ENCODE measurements at places on chromosomes 11 and 22.

DNA sequence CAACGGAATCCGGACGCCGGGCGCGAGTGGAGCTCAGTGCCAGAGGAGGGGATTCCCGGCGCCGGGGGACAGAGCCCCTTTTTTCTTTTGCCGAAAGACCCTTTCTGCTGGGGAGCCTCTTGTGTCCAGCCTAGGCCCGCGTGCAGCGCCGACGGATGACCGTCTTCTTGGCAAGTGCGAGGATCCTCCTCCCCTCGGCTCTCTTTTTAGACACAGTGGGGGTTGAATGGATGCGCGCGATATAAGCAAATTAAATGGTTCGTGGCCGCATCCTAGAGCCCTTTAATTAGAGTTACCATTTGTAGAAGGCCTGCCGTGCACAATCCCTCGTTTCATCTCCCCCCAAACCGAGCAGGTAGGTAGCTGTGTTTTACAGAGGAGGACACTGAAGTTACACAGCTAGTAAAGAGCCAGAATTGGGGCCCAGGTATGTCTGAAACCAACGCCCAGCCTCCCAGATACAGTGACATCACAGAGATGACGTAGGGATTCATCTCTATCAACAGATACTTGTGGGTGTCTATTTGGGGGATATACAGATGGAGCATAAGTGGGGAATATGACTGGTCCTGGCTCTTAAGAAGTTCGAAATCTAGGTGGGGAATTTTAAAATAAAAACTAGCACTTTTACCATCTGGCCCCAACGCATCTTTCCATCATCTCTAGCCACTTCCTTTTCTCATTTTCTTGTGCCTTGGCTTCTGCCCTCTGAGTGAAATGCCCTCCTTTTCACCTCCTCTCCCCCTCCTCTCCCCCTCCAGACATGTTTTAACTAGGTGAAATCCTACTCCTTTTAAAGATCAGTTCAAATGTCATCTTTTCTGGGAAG, 875 bp downstream of the TCP11L1 start:
- no peak for DNase-seq

DNA sequence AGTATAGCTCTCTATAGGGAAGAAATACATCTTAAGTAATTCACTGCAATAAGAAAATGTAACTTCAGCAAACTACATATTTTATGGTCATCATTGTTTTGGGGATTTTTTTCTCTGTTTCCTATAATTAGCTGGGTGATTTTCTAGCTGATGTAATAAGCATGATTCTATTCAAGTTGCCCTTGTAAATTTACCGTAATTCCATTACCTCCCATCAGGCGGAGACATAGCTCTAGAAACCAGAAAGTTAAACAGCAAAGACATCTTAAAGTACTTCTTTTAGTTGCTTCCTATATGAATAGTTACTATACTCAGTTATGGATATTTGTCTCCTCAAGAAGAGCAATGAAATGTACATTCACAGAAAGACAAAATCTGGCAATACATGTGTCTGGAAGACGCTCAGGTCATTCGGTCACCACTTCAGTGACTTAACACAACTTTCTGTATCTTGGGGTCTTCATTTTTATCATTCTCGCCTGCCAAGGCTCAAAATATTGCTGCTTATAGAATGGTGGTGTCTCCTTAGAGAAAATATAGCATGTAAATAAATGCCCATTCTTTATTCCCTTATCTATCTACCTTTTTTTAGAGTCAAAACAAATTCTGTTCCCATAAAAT, 239.9 kb upstream of the ZC3H12C start:
- no peak for DNase-seq

GRCh38 chr11:33360642-33361041, 103.5 kb downstream of the HIPK3 start:
- no peak for DNase-seq

GRCh38 chr22:30731658-30732057, 37.0 kb downstream of the OSBP2 start:
- DNase-seq: no peak

Measured in amniotic stem cell (primary cell).